ENCODE measurements at places on chromosomes 4 and X.

- DNase-seq = no peak
Measured at GRCh38 chr4:175762582-175762981, 49.5 kb downstream of the GPM6A start.

DNA sequence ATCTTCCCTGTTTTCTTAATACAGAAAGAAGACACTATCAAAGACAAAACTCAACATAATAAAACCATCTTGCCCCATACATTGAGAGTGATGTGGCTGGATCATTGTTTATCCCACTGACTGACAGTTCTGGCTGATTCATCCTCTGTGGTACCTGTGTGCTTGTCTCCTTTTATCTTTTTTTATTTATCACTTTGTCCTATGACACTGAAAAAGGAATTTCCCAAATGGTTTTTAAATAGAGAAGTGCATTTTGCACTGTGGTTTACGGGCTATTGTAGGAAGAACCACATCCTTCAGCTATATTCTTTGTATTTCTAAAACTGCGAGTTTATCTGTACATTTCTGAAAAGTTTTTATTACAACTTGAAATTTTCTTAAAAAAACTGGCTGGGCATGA, 15.0 kb downstream of the TTC29 start:
- DNase-seq = no peak

GRCh38 chrX:103704863-103705262, 5.8 kb upstream of the TMEM31 start:
- DNase-seq = peak; percentile 8

GRCh38 chrX:28312965-28313364, 274.3 kb upstream of the IL1RAPL1 start:
- DNase-seq = no peak

- no peak for DNase-seq
Measured at GRCh38 chr4:151671541-151672059, 89.2 kb downstream of the GATB start.

GRCh38 chrX:129930941-129931410, 25.0 kb downstream of the UTP14A start:
- no peak for DNase-seq

- DNase-seq = no peak
Measured at GRCh38 chr4:67743194-67743593, 11.0 kb downstream of the GNRHR start.

DNA sequence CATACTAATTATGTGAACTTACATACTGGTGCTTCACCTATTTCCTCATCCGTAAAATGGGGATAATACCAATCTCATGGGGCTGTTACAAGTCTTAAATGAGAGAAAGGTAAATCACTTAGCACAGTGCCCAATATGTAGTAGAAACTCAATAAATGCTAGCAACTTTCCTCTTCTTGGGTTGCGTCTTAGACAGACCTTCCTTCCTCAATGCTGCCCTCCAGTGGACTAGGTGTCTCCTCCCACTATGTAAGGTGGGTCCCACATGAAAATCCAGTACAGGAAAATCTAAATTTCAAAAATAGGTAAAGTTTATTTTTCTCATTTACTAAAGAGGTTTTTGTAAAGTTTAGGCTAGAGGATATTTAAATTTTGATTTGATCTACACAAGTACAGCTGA, 20.6 kb downstream of the ZDHHC9 start:
- DNase-seq = no peak

GRCh38 chr4:112099701-112100297, 45.5 kb upstream of the FAM241A start:
- no peak for DNase-seq

DNA sequence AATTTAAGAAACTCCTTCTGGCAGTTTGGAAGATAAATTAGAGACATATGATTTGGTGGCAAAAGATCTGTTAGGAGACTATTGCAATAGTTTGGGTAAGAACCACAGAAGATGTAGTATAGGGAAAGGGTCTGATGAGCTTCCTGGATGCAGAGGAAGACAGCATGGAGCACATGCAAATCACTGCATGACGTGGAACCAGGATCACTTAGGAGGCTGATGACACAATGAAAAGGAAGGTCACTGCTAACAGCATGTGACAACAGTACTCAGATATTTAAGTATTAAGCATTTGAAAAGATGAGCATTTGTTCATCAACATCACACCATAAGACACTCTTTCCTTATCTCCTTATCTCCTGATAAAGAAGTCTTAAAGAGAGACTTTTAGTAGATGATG, 167.8 kb upstream of the LDB2 start:
- DNase-seq = no peak

DNA sequence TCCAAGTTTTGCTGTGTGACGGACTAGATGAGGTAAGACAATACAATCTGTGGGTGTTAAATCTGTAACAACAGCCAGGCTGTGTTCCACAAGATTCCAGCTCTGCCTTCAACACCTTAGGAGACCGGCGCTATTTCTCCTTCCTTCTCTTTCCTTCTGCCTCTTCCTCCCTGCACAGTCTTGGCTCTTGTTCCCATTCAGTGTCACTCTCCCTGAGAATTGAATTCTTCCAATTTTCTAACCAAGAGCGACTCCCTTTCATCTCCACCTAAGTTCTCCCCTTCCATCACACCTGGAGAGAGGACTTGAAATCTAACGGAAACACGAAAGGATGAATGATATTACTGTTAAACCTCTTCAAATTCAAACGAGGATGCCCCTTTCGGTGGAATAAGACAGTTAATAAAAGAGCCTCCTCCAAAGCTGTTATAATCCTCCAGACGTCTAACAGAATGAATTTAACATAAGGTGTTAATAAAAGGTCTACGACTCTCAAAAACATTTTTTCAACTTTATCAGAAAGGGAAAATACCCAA, 2.7 kb downstream of the EPHA5 start:
- DNase-seq = no peak

DNA sequence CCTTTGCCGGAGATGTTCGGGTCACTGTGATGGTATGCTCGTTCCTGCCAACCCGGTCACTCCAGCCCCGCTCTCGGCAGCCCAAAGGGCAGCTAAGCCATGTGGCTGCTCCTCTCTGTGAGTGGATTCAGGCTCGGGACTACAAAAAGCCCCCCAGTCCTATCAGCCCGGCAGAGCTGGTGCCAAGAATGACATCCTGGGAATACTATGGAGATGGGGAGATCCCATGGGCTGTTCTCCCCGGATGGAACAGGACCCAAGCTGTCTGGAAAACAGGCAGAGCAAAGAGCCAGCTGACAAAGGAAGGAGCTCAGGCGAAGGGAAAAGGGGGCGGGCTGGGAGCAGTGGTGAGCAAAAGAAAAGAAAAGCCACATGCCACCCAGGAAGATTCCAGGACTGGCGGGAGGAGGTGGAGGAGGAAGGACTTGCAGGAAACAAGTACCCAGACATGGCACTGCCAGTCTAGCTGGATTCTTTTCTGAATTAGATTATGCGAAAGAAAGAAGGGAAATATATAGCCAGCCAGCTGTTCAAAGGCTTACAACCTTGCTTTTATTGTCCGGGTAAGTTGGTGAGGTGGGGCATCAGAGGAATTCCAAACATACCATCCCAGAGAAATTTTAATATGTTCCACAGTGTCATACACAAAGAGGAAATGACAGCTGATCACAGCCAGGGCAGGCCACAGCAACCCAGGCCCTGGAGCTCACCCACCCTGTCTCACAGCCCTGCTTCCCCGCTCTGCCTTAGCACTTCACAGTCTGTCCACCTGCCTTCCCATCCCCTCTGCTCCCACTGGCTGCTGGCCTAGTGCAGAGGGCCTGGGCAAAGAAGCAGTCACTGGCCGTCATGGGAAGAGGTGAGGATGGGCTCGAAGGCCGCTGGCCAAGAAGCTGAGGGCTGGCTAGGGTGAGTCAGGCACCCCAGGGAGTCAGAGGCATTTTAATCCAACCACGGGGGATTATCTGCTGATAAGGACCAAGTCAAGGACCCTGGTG, 3.4 kb downstream of the NDP start:
- DNase-seq = peak; percentile 49

GRCh38 chr4:15186149-15186548, 183.9 kb downstream of the CPEB2 start:
- DNase-seq = no peak

GRCh38 chr4:17875402-17876070, 64.8 kb downstream of the NCAPG start:
- DNase-seq = no peak

DNA sequence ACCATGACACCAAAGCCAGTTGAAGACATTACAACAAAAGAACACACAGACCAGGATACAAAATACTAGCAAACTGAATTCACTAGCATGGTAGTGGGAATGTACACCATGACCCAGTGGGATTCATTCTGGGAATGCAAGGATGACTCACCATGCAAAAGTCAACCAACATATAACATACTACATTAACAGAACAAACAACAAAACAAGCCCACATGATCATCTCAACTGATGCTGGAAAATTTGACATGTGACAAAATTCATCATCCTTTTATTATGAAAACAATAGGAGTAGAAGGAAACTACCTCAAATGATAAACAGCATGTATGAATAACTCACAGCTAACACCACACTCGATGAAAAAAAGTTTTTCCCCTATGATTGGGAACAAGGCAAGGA, 190.2 kb downstream of the DCLK2 start:
- DNase-seq = no peak

- DNase-seq = no peak
Measured at GRCh38 chrX:3748052-3748559, 34.7 kb upstream of the PRKX start.
